ENCODE measurements at places on chromosomes 5 and 9.
A peak's percentile ranks its signal among the peaks of the same experiment; 100 is the strongest.

DNA sequence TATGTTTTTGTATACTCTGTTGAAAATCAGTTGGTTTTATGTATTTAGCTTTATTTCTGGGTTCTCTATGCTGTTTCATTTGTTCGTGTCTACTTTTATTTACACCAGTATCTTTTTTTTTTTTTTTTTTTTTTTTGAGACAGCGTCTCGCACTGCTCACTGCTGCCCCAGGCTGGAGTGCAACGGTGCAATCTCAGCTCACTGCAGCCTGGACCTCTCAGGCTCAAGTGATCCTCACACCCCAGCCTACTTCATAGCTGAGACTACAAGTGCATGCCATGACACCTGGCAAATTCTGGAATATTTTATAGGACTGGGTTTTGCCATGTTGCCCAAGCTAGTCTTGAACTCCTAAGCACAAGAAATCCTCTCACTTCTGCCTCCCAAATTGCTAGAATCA lies 869.4 kb upstream of the CDH6 start:
- DNase-seq = no peak

DNA sequence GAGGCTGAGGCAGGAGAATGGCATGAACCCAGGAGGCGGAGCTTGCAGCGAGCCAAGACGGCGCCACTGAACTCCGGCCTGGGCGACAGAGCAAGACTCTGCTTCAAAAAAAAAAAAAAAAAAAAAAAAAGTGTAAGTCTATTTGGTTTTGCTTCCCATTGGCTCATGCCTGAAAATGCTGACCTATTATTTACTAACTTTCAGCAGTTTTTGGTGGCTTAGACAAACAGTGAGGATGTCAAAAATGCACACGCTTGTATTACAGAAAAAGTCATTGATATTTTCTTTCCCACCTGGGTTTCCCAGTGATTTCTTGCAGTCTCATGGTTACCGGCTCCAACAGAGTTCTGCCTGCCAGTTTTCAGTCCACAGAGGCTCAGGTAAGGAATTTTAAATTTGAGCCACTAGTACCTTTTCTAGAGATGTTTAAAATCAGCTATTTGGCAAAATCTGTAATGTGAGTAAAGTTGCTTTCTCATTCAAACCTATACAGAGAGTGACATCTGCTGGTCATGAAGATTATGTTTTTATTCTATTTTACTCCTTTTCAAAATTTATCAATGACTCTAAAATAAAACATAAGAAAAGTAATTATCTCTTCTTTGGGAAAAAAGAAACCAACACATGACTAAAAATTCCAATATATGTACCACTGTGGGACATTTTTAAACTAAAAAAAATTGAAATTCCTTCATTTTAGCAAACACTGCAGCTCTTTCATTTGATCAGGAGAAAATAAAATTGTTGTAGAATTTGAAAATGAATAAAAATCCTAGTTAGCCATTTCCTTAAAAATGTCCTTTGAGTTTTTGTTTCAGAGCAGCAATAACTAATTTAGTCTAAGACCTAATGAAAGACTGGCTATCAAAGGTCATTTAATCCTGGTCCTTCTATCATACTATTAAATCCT lies 8.8 kb downstream of the FAM200C start:
- DNase-seq = no peak

- DNase-seq = peak; percentile 56
Measured at GRCh38 chr5:139422307-139422893, 16.9 kb downstream of the DNAJC18 start.

- DNase-seq = no peak
Measured at GRCh38 chr5:154686490-154686889, 68.7 kb upstream of the LARP1 start.

- no peak for DNase-seq
Measured at GRCh38 chr5:150993826-150994412, 26.5 kb upstream of the GPX3 start.

- no peak for DNase-seq
Measured at GRCh38 chr9:134967547-134967930, 49.8 kb upstream of the FCN1 start.

- no peak for DNase-seq
Measured at GRCh38 chr9:117936185-117937130, 232.3 kb downstream of the TLR4 start.

- no peak for DNase-seq
Measured at GRCh38 chr5:33049842-33050241, 338.7 kb downstream of the NPR3 start.

DNA sequence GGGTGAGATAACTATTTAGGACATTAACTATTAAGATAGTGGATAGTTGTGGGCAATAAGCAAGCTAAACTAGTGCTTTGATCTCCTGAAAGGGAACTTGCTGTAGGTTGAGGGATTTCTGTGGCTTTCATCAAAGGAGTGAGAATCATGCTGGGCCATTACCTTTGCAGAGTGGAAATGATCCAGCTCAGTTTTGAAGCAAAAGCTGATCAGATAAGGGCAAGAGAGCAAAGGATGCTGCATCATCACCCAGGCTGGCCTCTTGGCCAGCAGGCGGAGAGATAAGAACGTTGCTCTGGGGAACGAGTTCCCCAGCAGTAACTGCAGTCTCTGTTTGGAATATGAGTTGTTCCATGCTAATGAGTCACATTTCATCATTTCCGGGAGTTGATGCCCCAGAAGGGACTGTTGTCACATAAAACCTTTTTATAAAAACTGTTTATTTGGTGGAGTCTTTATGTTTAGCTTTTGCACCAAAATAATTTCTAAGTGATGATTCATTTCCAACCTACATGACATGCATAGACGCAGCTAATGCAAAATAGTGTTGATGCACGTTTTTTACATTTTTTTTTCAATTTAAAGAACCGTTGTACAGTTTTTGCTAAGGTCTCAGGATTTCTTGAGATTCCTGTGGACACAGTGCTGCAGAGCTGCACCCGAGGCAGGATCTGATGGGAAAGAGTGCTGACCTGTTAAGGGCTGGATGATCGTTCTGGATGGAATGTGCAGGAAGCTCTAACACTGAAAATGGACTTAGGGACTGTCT lies 99.3 kb downstream of the ACTBL2 start:
- no peak for DNase-seq

GRCh38 chr5:87770601-87771121 lies 357.9 kb upstream of the CCNH start:
- no peak for DNase-seq

- DNase-seq = no peak
Measured at GRCh38 chr5:121885630-121886029, 33.9 kb downstream of the FTMT start.

DNA sequence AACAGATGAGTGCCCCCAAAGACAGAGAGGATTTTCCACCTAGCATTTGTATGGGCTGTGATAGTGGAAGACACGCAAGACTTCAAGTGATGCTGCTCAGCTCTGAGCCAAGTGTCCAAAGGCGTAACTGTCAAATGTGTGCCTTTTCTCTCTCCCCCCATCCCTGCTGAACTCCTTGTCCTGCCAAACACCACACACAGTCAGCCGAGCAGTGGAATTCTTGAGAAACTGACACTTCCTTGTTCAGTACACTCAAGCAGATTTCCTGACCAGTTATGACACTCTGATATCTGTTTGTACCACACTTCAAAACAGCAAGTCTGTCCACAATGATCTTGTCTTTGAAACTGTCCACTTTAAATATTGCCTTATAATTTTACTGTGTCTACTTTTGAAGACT lies 166.4 kb downstream of the PIK3R1 start:
- DNase-seq = no peak

- no peak for DNase-seq
Measured at GRCh38 chr5:68405784-68406743, 190.5 kb downstream of the PIK3R1 start.

- DNase-seq = no peak
Measured at GRCh38 chr5:148484651-148485050, 100.9 kb downstream of the FBXO38 start.

- DNase-seq = no peak
Measured at GRCh38 chr9:28539434-28540070, 966.3 kb upstream of the C9orf72 start.

DNA sequence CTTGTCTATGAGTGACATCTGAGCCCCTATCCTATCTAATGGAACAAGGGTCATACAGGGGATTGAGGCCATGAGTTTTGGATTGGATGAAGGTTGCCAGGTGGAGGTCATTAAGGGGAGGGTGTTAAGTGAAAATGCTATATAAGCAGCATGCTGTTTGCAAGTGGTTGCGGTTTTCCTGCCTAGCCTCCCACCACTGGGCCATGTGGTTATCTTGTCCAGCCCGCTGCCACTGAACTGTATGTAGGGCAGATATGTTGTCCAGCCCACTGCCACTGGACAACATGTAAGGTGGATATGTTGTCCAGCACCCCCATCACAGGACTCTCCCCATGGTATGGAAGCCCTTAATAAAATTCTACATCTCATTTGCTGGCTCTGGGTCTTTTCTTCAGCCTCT lies 200.0 kb downstream of the FGF10 start:
- DNase-seq = no peak

DNA sequence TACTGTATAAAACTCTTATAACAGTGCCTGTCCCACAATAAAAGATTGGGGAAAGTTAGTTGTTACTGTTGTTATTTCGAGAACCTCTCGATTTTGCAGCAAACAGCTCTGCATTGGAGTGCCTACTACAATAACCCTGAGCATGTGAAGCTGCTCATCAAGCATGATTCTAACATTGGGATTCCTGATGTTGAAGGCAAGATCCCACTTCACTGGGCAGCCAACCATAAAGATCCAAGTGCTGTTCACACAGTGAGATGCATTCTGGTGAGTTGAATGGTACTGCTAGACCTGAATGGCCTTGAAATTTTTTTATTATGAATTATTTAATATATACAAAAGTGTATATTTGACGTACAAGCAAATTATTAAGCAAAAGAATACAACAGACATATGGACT lies 123.2 kb downstream of the TEX10 start:
- DNase-seq = no peak

DNA sequence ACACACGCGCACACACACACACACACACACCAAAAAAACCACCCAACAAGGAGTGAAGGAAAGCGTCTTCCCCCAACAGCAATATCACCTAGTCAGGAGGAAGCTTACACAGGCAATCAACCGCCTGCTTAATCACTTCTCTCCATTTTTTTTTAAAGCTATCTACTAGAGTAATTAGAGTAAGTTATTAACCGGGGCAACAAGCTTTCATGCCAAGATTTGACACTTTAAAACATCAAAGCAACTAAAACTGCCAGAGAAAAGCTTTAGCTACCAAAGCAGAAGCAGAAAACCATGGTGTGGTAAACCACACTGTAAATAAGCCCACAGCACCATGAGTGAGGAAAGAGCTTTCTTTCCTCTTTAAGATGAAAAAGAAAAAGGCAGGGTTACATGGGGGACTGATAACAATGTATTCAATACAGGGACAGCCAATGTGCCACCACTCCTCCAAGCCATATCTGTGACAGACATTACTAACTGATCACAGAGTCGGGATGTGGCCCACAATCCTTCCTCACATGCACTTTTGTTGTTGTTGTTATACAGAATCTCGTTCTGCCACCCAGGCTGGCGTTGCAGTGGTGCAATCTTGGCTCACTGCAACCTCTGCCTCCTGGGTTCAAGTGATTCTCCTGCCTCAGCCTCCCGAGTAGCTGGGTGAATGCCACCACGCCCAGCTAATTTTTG lies 282.1 kb downstream of the CRB2 start:
- no peak for DNase-seq

- no peak for DNase-seq
Measured at GRCh38 chr5:113249206-113249605, 185.6 kb downstream of the TSSK1B start.

DNA sequence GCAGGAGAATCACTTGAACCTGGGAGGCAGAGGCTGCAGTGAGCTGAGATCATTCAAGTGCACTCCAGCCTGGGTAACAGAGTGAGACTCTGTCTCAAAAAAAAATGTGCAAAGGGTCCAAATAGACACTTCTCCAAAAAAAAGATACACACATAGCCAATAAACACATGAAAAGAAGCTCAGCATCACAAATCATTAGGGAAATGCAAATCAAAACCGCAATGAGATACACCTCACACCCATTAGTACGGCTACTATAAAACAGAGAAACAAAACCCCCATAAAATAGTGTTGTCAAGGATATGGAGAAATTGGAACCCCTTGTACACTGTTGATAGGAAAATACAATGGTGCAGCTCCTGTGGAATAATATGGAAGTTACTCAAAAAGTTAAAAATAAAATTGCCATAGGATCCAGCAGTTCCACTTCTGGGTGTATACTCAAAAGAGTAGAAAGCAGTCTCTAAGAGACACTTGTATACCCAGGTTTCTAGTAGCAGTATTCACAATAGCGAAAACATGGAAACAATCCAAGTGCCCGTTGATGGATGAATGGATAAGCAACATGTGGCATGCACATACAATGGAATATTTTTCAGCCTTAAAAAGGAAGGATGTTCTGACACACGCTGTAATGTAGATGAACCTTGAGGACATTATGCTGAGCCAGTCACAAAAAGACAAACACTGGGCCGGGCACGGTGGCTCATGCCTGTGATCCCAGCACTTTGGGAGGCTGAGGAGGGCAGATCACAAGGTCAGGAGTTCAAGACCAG lies 57.2 kb upstream of the PPARGC1B start:
- DNase-seq = no peak

DNA sequence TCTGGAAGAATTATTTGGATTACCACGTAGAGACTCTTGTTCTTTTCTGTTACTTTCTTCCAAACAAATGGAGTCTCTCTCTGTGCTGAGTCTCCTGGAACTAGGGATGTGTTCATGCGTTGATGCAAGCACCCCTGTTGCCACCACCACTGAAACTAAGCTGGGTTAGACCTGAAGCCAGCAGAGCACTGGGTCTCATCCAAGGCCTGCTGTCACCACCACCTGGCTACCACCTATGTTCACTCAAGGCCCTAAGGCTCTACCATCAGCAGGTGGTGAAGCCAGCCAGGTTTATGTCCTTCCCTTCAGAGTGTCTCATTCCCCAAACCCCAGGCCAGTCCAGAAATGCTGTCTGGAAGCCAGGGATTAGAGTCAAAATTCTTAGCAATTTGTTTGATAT lies 13.3 kb downstream of the RIC1 start:
- DNase-seq = no peak

DNA sequence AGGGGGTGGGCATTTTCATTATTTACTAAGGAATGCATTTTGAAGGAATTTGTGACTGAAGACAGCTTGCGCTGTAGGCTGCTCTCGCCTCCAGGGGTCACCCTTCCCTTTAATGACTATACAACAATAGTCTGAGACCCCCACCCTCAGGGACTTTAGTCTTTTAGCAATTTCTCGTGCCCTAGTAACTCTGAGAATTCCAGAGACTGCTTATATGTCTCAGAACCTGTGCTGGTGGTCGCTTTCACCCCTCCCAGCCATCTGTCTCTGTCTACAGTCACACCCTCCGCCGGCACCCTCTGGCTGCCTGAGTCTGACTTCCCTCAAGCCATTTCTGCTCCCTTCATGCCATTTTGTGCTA lies 671.4 kb downstream of the NR2F1-AS1 start:
- DNase-seq = peak; percentile 65

DNA sequence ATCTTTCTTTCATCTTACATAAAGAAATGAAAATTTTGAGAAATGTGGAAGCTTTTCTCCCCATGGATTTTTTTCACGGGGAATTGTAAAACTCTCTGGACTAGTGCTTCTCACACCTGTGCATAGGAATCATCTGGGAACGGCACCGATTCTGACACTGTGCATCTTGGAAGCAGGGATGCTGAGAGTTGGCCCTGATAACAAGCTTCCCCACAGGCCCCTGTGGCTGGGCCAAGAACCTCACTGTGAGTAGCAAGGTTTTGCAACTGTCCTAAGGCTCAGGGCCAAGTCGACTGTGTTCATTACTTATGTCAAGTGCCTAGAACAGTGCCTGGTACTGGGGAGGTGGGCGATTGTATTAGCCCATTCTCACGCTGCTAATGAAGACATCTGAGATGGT lies 107.9 kb upstream of the ICE1 start:
- DNase-seq = no peak
